Adrenal gland (tissue), 19 donors: ENCODE measurements at places on chromosomes 2 and 18. TPM values are rescaled to one million over a fixed set of nuclear protein-coding genes. Genes with fewer than 3 reads are reported as not detected.

- DNase-seq = no peak
- H3K27ac ChIP-seq = peak overlapping the region; percentile 47
- H3K4me1 ChIP-seq = peaks cover 16% of the 10 kb centered on the region
- H3K36me3 ChIP-seq = no peaks in the 10 kb centered on the region
- H3K4me3 ChIP-seq = no peak overlapping the region
Measured at GRCh38 chr2:37365669-37366068, 21.2 kb downstream of the QPCT start.

GRCh38 chr18:5895299-5895875 is at the start of gene TMEM200C:
TSS of gene TMEM200C (minus strand) at chr18:5895522. CDS start at chr18:5892063, 3,459 bp downstream.
- peak; percentile 67 for DNase-seq
- H3K4me3 ChIP-seq = peak within 1 kb of the TSS; percentile 40
- no peaks in the 10 kb centered on the region for H3K27me3 ChIP-seq

DNA sequence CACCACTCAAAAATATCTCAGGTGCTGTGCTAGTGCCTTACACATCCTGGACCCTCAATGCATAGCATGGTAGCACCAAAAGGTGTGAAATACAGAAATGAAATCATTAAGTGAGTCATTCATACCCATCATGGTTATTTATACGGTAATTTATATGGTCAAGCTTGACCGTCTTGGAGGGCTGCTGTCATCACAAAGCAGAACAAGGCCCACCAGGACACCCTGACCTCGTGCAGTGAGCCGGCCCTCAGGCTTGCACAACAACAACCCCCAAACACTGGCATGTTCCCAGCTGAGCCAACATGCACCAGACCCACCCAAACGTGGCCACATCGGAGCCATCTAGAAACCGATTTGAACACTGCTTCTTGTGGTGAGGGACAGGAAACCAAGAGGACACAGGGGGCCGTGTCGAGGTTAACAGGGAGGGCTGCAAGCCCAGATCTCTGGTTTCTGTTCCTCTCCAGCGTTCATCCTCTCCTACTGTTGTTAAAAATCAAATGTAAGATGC is 378.5 kb upstream of the ID2 start:
- no peak overlapping the region for H3K4me3 ChIP-seq
- peak; percentile 45 for DNase-seq
- no peak overlapping the region for H3K27ac ChIP-seq
- H3K27me3 ChIP-seq = no peaks in the 10 kb centered on the region
- peaks cover 9% of the 10 kb centered on the region for H3K4me1 ChIP-seq

- H3K27me3 ChIP-seq = no peaks in the 10 kb centered on the region
- H3K4me3 ChIP-seq = no peak overlapping the region
- no peaks in the 10 kb centered on the region for H3K36me3 ChIP-seq
- H3K4me1 ChIP-seq = no peaks in the 10 kb centered on the region
- H3K27ac ChIP-seq = no peak overlapping the region
- DNase-seq = no peak
Measured at GRCh38 chr2:113039719-113040118, 12.9 kb downstream of the IL36B start.

The CYRIA gene
- total RNA-seq = 31.0 TPM
